ENCODE measurements at places on chromosomes 16 and 17. TPM values are rescaled to one million over a fixed set of nuclear protein-coding genes. Genes with fewer than 3 reads are reported as not detected.

- no peak for DNase-seq
Observed at GRCh38 chr16:11638140-11638539, 30.1 kb upstream of the SNN start.

- no peak for DNase-seq
Observed at GRCh38 chr16:75754141-75754540, 27.9 kb upstream of the CPHXL start.

Gene TBC1D3B
- total RNA-seq = 3.9 TPM

DNA sequence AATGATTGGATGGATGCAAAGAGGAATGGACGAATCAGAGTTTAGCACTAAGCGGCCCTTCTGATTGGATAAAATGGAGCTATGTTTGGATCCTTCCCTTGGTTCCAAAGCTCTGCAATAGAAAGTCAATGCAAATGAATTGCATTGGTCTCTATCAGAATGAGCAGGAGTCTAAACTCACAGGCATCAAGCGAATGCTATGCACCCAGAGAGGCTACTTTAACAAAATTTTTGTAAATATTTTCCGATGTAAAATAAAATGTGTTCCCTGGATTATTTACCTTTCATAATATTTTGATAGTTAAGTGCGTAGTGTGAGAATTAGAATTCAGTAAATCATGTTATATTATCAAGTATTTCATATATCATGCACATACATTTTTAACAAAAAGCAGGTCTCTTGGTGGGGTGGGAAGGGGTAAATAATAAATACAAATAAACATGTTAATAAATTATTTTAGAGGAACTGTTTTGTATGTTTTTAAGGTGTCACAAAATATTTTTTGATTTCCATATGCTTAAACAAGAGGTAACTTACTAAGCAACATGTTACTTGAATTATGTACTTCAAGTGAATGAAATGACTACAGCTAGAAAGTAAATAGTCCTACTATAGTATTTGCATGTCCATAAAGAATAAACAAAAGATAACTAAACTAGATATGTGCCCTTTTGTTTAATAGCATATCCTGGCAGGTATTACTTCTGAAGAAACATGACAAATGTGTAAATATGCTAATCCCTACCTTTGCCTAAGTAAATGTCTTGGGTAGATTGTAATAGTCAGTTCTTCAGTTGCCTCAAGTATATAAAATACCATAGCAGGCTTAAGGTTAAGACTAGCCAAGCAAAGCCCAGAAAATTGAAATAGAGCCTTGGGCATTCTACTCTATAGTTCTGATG, 4.4 kb upstream of the UNK start:
- DNase-seq = no peak

DNA sequence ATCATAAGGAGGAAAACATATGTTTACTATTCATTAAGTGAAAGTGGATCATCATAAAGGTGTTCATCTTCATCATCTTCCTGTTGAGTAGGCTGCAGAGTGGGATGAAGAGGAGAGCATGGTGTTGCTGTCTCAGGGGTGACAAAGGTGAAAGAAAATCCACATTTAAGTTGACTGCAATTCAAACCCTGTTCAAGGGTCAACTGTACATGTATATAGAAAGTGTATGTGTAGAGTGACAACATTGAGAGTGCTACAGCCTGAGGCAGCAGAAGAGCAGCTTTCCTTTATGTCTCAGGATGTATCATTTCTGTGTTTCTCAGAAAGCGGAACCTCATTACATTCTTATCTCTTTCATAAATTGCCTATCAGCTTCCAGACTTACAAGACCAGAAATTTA, 17.2 kb downstream of the ORC6 start:
- DNase-seq = no peak

DNA sequence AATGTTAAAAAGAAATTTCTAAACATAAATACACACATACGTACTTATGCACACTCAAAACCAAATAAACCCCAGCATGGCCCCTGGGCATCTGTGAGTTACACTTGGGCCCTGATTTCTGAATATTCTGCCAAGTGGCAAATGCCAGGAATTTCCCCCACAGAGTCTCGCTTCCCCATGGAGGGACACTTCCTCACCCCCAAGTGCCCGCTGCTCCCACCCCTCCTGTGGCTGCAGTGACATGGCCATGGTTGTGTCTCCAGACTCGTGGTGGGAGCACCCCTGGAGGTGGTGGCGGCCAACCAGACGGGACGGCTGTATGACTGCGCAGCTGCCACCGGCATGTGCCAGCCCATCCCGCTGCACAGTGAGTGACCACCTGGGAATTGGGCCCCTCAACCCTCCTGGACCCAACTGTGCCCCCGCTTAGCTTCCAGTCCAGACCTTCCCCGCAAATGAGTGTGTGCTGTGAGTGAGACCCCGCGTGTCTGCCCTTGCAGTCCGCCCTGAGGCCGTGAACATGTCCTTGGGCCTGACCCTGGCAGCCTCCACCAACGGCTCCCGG, 4.0 kb downstream of the ITGAD start:
- DNase-seq = no peak

GRCh38 chr17:70938336-70938735, 769.0 kb downstream of the KCNJ2 start:
- DNase-seq = peak; percentile 33

DNA sequence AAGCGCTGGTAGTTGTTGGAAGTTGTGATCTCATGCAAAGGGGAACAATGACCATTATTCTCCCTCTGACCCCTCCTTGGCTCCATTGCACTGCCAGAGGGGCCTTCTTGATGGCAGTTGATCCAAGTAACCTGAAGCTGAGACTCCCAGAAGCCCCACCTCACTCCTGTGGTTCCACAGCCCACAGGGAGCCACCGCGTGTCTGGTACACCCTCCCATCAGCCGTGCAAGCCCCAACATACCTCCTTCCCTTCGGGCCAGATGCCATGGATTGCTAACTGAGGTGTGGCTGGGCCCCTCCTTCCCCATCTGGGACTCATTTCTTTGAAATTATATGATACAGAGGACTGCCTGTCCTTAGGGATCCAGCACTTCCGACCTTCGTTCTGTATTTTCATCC, 17.8 kb downstream of the SAP30BP start:
- DNase-seq = no peak

DNA sequence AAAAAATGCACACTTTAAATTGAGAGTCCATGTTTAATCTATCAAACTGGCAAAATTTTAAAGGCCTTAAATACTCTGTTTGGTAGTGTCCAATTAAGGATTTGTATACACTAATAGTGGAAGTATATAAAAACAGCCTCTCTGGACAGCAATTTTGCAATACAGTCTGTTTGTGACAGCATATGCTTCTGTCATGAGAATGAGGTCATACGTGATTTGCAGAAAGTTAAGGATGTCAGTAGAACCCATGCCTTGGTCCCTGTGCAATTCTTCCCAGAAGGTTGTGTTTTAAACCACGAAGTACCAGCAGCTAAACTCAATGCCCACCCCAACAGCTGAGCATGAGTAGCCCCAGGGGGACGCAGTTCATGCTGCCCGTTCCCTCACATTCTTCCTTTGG, 78.4 kb downstream of the AIPL1 start:
- DNase-seq = no peak

Gene MRPS34
- total RNA-seq = 90.5 TPM

- peak; percentile 23 for DNase-seq
Observed at GRCh38 chr16:66274335-66275110, 92.0 kb upstream of the CDH5 start.

Gene SLFN13
- total RNA-seq = 2.9 TPM

GRCh38 chr17:80092959-80093358, 8.4 kb upstream of the GAA start:
- DNase-seq = no peak

Gene PIMREG
- total RNA-seq = not detected

GRCh38 chr16:21626659-21627277, 25.6 kb downstream of the IGSF6 start:
- DNase-seq = no peak

DNA sequence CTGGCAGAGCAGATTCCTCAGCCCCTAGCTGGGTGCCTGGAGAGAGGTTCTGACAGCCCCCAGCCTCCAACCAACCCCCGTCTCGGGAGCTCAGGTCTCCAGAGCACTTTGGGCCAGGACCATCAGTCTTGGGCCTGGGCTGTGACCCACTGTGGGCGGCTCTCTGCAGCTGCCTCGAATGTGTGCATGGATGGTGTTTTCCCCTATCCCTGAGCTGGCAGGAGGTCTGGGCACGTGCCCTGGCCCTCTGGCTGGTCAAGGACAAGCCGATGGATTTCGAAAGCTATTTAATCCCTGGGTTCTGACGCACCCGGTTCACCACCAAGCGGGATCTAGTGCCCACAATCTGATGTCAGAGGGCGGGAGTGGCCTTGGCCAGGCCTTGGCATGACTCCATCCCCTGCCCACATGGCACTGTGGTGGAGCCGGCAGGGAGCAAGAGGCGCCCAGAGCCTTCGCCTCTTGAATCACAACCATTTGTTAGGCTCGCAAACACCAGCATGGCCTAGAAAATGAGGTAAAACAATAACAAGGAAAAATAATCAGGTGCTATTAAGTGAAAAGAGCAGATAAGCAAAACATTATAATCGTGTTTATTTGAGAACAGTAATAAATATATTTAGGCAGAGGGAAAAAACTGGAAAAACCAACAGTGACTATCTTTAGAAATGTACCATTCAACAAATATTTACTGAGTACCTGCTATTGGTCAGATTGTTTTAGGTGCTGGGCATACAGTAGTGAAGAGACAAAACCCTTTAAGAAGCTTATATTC, 69.3 kb upstream of the TOB1 start:
- DNase-seq = peak; percentile 96

DNA sequence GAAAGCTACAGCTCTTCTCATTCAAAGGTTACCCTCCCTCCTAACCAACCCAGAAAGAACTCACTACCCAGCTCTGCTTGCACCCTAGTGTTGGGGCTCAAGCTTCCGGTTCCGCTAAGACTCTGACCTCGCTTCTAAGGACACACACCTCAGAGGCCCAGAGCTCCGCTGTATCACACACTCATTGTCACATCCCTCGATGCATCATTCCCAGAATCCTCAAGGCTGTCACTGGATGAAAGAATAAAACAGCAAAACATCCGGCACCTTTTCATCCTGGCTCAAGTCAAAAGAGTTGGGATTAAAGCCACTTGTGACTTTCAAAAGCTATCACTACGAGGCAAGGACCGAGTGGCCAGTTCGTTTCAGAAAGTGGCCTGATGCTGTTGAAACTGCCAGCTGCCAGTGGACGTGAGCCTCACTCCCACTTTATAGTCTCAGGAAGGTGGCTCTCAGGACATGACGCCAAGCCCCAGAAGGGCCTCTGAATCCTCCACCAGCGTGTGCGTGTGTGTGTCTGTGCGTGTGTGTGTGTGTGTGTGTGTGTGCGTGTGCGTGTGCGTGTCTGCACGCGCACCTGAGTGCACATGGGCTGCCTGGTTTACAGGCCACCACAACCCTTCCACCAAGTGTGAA, 29.0 kb downstream of the ZFHX3 start:
- no peak for DNase-seq

- no peak for DNase-seq
Observed at GRCh38 chr17:41837761-41838538, at the start of gene KLHL10. KLHL10 (plus strand) TSS chr17:41837825; CDS start chr17:41837933, 108 bp downstream.

DNA sequence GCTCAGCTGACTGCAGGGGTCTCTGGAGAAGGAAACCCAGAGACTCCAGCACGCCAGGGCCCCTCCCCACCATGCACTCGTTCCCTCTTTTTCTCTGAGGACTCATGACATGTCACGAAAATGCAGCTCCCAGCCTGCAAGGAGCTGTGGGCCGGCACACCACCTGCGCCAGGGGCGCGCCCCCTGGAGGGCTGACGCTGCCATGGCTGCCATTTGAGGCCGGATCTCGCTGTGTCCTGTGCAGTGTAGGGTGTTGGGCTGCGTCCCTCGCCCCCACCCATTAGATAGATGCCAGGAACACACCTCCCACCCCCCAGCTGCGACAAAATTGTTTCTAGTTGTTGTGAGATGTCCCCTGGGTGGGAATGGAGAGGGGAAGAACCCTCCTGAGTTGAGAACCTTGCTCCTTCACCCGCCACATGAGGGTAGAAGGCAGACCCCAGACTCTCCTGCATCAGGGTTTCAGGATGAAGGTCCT, 8.2 kb downstream of the SYNGR2 start:
- peak; percentile 75 for DNase-seq

Gene HS3ST4
- not detected for total RNA-seq

DNA sequence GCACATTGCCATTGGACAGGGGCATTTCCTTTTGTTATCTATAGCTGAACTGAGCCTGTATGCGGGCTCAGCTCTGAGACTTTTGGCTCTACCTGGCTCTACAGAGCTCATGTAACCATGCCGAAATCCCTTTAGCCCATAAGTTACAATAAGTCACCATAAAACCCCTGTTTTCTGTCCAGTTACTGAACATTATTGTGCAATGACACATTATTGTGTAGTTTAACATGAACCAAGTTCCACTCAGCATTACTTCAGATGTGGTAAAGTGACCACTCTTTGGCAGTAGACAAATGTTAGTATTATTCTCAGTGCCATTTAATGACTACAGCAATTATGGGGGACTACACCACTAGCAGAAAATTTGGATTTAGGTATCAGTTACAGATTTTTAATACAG, 65.4 kb upstream of the RASL10B start:
- DNase-seq = no peak
